ENCODE measurements at places on chromosomes 12 and 14.

DNA sequence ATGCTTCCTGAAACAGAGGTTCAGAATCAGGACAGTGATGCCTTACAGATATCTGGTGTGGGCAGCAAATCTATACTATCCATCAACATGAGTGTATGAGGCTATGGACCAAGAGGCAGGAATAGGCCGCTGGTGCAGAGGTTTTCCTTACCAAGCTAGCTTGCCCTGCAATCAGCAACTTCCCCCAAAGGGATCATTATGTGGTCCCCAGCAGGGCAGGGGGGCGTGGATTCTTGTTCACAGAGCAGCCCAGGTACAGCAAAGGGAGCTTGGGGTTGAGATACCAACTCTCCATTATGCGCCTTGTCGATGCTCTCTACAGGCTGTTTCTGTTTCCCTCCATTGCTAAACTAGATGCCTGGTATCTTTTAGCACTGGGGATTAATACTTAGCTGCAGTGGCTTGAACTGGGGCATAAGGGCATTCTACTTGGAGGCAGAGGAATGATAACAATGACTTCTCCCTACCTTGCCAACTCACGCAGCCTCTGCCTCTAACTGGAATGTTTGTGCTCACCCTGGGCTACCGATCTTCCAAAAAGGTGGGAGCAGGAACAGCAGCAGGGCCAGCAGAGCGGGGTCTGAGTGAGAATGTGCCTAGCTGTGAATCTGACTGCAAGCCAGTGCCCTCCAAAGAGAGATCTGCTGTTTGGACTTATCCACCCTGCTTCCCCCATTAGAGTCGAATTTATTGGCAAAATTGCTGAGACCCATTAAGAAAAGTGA, 10.3 kb upstream of the KRT1 start:
- no peaks in the 10 kb centered on the region for H3K36me3 ChIP-seq
- peak; percentile 69 for DNase-seq
- H3K27ac ChIP-seq = no peak overlapping the region

DNA sequence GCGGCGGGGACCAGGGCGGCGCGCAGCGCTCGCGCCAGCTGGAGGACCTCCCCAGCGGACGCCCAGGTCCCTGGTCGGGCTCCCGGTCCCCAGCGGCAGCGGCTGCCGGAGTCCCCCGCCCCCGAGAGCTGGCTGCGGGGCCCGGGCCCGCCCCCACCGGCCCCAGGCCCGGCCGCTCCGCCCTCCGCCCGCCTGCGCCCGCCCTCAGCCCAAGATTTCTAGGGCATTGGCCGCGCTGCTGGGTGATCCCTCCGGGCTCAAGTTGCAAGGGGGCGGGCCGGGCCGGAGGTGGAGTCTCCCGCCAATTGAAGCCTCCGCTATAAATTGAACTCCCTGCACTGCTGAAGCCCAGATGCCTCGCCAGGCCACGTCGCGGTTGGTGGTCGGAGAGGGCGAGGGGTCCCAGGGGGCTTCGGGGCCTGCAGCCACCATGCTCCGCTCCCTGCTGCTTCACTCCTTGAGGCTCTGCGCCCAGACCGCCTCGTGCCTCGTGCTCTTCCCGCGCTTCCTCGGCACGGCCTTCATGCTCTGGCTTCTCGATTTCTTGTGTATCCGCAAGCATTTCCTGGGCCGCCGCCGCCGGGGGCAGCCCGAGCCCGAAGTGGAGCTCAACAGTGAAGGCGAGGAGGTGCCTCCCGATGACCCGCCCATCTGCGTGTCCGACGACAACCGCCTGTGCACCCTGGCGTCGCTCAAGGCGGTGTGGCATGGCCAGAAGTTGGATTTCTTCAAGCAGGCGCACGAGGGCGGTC, at the start of gene DIO3:
Gene DIO3, plus strand, starts transcription at position 351 of the 752 bp plus-strand sequence.
- H3K4me3 ChIP-seq = peak within 1 kb of the TSS; percentile 86
- DNase-seq = peak; percentile 96
- H3K36me3 ChIP-seq = peaks cover 7% of the 10 kb centered on the region

DNA sequence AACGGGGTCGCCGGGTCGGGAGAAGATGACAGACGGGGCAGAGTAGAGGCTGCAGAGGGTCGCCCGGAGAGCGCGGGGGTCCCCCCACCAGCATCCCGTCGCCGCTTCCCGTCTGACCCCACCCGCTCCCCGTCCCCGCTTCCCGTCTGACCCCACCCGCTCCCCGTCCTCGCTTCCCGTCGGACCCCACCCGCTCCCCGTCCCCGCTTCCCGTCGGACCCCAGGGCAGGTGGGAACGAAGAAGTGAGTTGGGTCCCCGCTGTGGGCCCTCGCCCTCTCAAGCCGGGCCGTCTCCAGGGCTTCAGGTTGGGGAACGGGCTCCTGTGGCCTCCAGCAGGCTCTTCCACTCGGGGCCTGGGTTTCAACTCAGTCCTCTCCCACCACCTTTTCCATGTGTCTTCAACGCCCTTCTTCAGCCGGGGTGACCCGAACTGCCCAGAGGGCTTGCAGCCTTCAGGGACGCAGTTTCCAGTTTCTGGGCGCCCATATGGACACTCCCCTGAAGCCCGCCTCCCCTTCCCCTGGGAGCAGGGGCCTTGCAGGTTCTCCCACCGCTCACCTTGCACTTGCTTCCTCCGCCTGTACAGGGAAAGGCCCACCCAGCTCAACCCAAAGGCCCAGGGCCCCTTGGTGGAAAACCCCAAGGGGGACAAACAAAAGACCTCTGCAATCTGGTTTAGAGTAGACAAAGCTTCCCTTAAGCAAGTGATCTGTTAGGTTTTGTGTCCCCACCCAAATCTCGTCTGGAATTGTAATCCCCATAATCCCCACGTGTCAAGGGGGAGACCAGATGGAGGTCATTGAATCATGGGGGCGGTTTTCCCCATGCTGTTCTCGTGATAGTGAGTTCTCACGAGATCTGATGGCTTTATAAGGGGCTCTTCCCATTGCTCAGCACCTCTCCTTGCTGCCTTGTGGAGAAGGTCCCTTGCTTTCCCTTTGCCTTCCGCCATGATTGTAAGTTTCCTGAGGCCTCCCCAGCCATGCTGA, 66.5 kb downstream of the TNFAIP2 start:
- no peak overlapping the region for H3K27ac ChIP-seq
- no peak for DNase-seq
- peaks cover 5% of the 10 kb centered on the region for H3K4me1 ChIP-seq
- H3K27me3 ChIP-seq = no peaks in the 10 kb centered on the region
- H3K4me3 ChIP-seq = no peak overlapping the region
- no peaks in the 10 kb centered on the region for H3K36me3 ChIP-seq

DNA sequence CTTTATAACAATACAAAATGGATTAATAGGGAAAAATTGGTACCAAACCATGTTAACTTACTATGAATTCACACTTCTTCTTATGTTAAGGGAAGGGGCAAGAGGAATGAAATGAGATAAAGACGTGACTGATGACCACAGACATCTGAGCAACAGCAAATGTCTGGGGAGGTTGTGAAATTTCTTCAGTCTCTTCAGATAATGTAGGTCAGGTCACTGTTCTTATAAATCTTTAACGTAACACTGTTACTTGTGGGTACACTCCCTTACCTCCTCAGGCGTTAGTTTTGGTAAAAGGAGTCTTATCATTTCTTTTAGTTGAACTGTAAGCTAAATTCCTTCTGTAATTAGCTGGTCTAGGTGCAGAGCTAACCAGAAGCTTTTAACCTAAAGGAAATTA, 405.0 kb upstream of the LRFN5 start:
- no peaks in the 10 kb centered on the region for H3K27me3 ChIP-seq
- DNase-seq = no peak
- H3K4me3 ChIP-seq = no peak overlapping the region
- H3K4me1 ChIP-seq = peaks cover 4% of the 10 kb centered on the region

- H3K27ac ChIP-seq = no peak overlapping the region
- H3K27me3 ChIP-seq = no peaks in the 10 kb centered on the region
- H3K36me3 ChIP-seq = no peaks in the 10 kb centered on the region
- H3K4me3 ChIP-seq = no peak overlapping the region
- no peaks in the 10 kb centered on the region for H3K4me1 ChIP-seq
- DNase-seq = no peak
These were observed 165.0 kb upstream of the HIF1A start for GRCh38 chr14:61530296-61530695.

DNA sequence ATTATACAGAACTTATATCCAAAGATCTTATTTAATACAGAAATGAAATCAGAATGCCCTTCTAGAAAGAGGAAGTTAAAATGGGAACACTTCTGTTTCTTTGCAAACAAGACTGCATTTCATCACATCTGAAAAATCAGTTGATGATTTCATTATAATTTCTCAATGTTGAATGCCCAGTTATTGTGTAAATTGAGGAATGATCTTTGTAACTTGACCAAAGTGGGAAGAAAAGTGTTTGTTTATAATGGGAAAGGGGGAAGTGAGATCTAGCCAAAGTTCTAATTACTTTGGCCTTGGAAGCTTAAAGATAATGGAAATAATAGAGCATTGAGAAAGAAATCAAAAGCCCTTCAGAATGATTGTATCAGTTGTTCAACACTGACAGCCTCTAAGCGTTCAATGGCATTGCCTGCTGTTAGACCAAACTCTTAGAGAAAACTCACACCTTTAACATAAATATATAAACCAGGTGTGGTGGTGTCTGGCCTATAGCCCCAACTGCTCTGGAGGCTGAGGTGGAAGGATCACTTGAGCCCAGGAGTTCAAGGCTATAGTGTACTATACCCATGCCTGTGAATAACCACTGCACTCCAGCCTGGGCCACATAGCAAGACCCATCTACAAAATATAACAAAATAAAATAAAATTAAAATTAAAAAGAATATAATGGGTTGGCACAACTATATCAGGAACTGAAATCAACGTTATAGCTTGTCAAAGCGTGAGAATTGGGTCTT, 9.9 kb upstream of the LYZ start:
- no peaks in the 10 kb centered on the region for H3K36me3 ChIP-seq
- no peak overlapping the region for H3K4me3 ChIP-seq
- H3K4me1 ChIP-seq = peaks cover 15% of the 10 kb centered on the region
- DNase-seq = no peak
- no peaks in the 10 kb centered on the region for H3K27me3 ChIP-seq

GRCh38 chr14:61954306-61954705, 192.1 kb downstream of the SNAPC1 start:
- no peaks in the 10 kb centered on the region for H3K27me3 ChIP-seq
- H3K4me3 ChIP-seq = no peak overlapping the region
- no peaks in the 10 kb centered on the region for H3K36me3 ChIP-seq
- DNase-seq = no peak
- H3K4me1 ChIP-seq = no peaks in the 10 kb centered on the region

GRCh38 chr14:74649167-74649566, 37.1 kb upstream of the LTBP2 start:
- H3K4me3 ChIP-seq = no peak overlapping the region
- H3K4me1 ChIP-seq = peaks cover 5% of the 10 kb centered on the region
- no peaks in the 10 kb centered on the region for H3K36me3 ChIP-seq
- DNase-seq = peak; percentile 58
- H3K27me3 ChIP-seq = no peaks in the 10 kb centered on the region
- H3K27ac ChIP-seq = no peak overlapping the region

DNA sequence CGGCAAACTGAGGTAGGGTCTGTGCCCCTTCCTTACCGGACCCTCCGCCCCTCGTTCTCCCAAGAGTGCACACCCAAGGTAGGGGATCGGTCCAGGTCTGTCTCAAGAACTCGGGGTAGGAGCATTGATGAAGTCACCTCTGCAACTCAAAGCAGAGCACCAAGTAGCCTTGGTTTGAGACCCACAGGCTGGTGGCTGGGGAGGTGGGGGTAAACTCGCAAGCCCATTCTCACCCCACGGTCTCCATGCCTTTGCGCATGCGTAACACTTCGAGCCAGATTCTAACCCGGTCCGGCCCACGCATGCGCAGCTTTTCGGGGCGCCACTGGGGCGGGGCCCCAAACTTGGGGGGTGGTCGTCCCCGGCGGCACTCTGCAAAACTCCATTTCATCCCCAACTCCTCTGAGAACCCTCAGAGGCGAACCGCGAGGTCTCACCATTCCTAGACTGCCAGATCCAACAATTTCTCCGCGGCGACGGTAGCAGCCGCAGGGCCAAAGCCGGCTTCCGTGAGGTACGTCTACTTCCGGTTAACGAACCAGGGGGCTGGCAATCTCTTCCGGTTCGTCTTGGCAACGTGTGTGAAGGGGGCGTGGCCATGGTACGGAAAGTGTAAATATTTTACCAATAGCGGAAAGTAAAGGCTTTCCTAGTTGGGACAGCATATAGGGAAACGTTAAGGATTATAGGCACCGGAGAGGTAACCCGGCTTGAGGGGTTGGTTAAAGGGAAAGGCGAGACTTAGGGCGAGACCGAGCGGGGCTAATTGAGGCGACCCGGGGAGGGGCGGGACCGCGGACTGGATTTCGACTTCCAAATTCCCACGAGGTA, at the start of gene MCRS1:
Gene MCRS1, minus strand, starts transcription at position 532 of the 831 bp plus-strand sequence. CDS start 1,411 bp downstream, outside the sequence.
- DNase-seq = peak; percentile 97
- peaks cover 38% of the 10 kb centered on the region for H3K36me3 ChIP-seq
- H3K4me1 ChIP-seq = peaks cover 4% of the 10 kb centered on the region
- peak within 1 kb of the TSS; percentile 93 for H3K4me3 ChIP-seq

- no peaks in the 10 kb centered on the region for H3K4me1 ChIP-seq
- H3K27ac ChIP-seq = no peak overlapping the region
- DNase-seq = no peak
- no peaks in the 10 kb centered on the region for H3K27me3 ChIP-seq
These were observed 28.9 kb downstream of the ABCC9 start for GRCh38 chr12:21912318-21912717.

GRCh38 chr12:112664569-112664968, 127.0 kb upstream of the RPH3A start:
- H3K27ac ChIP-seq = no peak overlapping the region
- no peaks in the 10 kb centered on the region for H3K36me3 ChIP-seq
- H3K4me1 ChIP-seq = no peaks in the 10 kb centered on the region
- peaks cover 45% of the 10 kb centered on the region for H3K27me3 ChIP-seq
- no peak overlapping the region for H3K4me3 ChIP-seq

Measured in endodermal cell (in vitro differentiated cells).